ENCODE measurements at places on chromosomes 2 and 18. TPM values are rescaled to one million over a fixed set of nuclear protein-coding genes. Genes with fewer than 3 reads are reported as not detected.

DNA sequence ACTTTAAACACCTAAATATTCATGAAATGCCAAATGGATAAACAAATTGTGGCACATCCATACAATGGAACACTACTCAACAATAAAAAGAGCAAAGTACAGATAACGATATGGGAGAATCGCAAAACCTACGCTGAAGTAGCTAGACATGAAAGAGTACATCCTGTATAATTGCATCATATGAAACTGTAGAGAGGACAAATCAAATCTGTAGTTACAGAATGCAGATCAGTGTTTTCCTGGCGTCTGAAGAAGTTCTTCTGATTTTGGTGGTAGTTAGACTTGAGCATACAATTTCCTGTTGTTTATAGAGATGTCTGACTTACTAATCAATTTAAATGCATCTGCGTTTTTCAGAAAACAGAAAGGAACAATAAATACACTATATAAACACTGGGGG lies 394.4 kb downstream of the SOCS6 start:
- no peak for DNase-seq

DNA sequence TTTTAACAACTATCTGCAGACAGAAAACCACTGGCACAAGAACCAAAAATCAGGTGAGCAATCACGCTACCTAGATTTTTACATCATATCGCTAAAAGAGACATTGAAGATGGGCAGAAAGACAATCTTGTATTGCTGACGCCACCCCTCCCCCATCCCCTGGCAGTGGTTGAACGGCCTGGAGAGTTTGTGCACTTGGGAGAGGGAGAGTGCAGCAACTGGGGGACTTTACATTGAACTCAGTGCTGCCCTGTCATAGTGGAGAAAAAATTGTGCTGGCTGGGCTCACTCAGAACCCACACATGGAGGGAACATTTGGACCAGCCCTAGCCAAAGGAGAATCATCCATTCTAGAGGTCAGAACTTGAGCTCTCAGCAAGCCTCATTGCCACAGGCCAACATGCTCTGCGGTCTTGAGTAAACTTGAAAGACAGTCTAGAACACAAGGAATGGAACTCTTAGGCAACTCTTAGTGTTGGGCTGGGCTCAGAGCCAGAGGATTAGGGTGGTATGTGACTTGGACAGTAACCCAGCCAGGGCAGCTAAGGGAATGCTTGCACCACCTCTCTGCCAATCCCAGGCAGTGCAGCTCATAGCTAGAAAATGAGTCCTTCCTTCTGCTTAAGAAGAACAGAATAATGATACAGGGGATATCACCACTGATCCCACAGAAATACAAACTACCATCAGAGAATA lies 220.0 kb upstream of the CYP26B1 start:
- DNase-seq = no peak

DNA sequence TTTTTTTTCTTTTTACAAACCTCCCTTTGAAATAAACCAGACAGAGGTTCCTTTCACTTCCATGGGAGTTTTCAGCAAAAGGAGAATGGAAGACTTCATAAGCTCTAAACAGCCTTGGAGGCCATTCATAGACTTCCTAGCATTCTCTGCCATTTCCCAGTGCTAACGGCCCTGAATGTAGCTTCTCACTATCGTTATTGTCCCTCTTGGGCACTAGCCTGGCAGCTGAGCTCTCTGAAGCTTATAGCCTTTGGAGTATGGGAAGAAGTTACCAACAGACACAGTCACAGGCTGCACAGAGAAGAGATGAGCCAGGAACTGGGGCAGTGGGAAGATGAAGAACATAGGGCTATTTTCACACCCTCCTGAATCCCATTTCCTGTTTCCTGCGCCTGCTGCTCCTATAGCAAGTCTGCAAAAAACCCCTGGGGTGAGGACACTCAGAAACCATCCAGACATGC lies 29.1 kb upstream of the EPC2 start:
- DNase-seq = no peak

DNA sequence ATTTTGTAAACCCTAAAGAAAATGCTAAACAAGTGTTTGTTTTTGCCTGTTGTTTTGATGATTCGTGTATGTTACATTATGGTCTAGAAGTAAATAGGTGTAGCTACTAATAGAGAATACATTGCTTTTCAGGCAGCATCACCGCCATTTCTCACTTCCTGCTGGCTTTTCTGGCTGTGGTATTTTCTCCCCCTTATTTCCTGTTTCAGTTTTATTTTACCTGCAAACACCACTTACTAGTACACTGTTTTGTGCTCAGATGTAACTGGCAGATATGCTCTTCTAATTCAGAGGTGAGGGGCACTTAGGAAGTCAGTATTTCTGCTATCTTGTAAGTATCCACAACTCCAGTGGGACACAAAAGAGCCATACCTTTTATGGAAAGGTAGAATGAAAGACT lies 38.1 kb upstream of the SLC3A1 start:
- peak; percentile 10 for DNase-seq

- DNase-seq = no peak
These were observed 48.6 kb upstream of the GPR17 start for GRCh38 chr2:127597046-127597983.

GRCh38 chr2:174158003-174158402 lies 90.3 kb downstream of the OLA1 start:
- no peak for DNase-seq

- no peak for DNase-seq
These were observed 55.0 kb upstream of the DAPL1 start for GRCh38 chr2:158740127-158740526.

DNA sequence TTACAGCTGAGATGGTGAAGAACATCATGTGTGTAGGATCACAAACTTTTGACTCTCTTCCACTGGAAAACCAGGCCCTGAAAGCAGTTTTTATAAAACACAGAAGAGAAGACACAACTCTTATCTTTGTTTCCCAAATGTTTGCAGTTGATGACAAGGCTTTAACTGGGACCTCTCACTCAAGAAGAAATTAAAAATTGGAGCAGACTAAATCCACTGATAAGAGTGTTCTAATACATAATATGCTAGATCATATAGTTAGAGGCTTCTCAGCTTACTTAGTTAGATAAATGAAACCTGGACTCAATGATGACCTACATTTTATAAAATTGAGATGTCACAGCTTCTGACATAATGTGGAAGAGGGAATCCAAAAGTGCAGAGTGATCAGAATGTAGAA lies 158.3 kb upstream of the WDSUB1 start:
- DNase-seq = no peak

DNA sequence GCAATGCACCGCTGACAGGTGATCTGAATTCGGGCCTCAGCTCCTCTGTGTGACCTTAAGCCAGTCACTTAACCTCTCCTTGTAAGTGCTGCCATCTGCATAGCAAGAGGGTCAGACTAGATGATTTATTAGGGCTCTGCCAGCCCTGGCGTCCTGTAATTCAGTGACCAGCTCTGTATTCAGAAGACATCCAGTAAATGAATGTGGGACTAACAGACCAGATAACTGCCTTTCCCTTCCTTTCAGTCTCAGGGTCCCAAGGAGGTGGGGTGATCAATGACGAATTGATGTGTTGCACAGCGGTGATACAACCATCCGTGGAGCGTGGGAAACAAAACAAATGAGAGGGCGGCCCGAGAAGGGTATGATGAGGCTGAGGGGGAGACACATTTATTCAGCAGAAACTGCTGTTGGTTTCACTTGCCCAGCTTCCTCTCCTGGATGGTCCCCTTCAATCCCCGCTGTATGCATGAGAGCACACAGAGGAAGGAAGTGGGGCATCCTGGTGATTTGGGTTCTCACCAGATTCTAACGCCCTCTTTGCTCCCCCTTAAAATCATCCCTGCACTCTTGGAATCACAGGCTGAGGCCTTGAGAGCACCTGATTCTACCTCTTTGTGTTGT lies 92.8 kb downstream of the VIT start:
- no peak for DNase-seq

- no peak for DNase-seq
These were observed 53.3 kb upstream of the GULP1 start for GRCh38 chr2:188238386-188238785.

- no peak for DNase-seq
These were observed 94.5 kb downstream of the MTCL1 start for GRCh38 chr18:8799596-8800441.

- DNase-seq = no peak
These were observed 492.5 kb downstream of the SOX11 start for GRCh38 chr2:6184532-6185292.

DNA sequence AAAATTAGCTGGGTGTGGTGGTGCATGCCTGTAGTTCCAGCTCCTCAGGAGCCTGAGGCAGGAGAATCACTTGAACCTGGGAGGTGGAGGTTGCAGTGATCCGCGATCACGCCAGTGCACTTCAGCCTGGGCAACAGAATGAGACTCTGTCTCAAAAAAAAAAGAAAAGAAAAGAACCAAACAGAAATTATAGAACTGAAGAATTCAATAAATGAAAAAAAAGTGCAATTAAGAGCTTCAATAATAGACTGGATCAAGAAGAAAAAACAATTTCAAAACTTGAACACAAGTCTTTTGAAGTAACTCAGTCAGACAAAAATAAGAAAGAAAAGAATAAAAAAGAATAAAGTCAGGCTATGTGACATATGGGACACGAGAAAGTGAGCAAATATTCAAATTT lies 175.8 kb upstream of the ZSWIM2 start:
- no peak for DNase-seq

- no peak for DNase-seq
These were observed 391.0 kb downstream of the TMX3 start for GRCh38 chr18:68323921-68324320.

GRCh38 chr18:51621864-51622160 lies 424.3 kb upstream of the MEX3C start:
- DNase-seq = no peak

DNA sequence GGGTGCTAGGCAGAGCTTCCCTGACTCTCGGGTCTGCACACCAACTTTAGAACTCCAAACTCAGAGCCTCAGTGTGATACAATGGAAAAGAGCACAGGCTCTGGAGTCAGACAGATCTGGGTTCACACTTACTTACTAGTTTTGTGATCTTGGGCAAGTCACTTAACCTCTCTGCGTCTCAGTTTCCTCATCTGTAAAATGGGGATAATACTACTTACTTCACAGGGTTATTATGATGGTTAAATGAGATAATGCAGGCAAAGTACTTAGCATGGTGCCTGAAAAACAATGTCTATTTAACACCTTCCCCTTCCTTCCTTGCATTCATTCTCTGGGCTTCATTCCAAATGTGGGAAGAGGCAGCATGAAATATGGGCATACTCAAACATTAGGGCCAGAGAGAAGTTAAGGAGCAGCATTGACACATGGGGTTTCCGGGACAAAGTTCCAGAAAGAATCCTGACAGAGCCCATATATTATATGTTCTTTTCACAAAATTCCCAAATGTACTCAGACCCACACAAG lies 13.3 kb downstream of the DNAJC27 start:
- DNase-seq = no peak

DNA sequence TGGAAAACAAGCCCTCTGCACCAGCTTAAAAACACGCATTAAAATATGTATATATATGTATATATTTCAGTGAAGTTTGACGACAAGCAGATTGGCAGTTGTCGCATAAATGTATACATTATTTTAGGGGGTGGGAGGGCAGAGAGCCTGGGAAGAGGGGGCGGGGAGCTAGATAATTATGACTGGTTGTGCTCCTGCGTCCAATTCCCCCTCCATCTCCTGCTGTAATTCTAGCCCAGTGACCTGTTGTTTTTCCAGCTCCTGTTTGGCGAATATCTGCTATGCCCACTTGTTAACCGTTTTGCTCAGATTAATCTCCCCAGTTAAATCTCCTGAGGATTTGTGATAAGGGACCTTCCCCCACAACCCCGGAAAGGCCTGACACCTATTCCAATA lies 656 bp downstream of the UNC80 start:
- DNase-seq = no peak

DNA sequence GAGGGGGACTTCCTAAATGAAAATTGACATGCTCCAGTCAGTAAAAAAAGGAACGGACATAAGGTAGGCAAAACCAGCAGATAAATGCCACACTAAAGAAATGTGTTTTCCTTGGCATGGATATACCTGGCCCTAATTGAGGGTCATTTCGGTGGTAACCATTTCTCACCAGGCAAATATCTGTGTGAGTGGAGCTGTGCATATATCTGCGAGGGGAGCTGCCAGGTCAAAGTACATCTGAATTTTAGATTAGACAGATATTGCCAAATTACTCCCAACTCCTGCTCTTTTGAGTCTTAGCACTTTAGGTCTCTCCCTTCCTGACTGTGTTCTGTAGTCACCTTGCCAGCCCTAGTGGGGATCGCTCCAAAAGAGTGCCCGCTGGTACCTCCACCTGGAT lies 204.2 kb downstream of the SH3BP4 start:
- DNase-seq = no peak

- DNase-seq = peak; percentile 31
These were observed 75.3 kb downstream of the MBD2 start for GRCh38 chr18:54149078-54149697.

DNA sequence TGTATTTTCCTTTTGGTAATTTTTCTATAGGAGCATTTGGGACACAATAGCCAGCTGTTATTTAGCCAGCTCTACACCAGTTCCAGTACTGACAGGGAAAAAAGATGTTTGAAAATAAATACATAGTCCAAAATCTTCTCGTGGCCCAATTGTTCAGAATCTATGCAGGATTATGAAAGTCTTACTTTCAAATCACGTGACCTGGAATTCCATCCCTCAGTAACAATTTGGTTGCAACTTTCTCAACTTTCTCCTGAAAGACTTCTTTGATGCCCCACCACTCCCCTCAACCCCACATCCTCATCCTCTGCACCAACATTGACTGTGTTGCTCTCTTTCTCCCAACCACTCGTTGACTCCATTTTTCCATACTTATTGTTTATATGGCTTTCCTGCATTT lies 539.0 kb downstream of the LRP1B start:
- DNase-seq = no peak

The RGPD3 gene
- total RNA-seq = 0.16 TPM

The BMP10 gene
- total RNA-seq = not detected

The GAL3ST2 gene
- total RNA-seq = 0.51 TPM

The KCNE4 gene
- not detected for total RNA-seq

The FN1 gene
- total RNA-seq = 2.7 TPM
